ENCODE measurements at places on chromosomes 2 and 18.

GRCh38 chr2:235024931-235025773 is 73.3 kb downstream of the SH3BP4 start:
- DNase-seq, result no peak

DNA sequence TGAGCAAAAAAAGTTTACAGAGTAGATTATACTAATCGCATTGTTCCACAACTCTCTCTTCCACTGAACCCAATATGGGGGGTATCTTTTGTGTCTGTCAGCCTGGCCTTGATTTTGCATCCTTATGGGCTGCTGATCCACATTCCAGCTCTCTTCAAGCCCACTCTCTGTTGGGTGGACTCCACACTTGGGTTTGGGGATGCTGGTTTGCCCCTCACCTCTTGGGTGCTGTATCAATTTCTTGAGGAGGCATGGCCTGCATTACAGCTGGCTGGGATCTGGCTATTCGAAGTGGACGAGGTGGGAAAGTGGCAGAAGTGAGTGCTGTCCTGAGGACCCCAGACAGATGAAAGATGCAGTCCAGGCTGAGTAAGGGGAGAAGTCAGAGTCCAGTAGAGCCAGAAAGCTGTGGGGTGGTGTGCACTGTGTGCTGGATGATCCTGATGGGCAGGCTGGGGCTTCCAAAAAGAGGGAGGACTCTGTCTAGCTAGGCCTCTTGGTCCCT is 141.4 kb downstream of the CAPN13 start:
- DNase-seq, result no peak

DNA sequence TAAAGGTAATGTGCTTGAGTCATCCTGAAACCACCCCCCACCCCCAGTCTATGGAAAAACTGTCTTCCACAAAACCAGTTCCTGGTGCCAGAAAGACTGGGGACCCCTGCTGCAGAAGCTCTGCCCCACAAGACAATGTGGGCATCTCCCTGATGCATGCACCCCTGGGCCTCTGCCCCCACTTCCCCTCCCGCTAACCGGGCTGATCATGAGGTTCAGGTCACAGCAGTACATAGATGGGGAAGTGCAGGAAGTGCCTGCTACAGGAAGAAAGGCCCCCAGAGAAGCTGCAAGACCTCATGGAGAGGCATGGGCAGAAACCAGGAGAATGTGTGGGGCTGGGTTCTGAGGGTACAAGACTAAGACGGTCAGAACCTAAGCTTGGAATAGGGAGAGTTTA is 243.4 kb upstream of the ID2 start:
- no peak for DNase-seq

- no peak for DNase-seq
Measured at GRCh38 chr2:215900843-215901242, 112.5 kb downstream of the MREG start.

DNA sequence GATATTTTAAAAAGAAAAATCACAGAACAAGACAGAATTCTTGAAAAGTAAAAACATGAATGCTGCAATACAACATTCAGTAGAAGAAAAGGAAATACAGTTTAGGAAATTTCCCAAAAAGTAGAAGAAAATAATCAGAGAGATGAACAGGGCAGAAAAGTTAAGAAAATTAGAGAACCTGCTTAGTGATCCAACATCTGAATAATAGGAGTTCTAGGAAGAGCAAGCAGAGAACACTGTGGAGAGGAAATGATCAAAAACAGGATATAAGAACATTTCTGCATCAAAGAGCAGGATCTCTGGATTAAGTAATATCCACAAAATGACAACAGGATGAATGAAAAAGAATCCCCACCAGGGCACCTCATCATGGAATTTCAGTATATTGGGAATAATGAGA is 8.8 kb upstream of the FHOD3 start:
- DNase-seq, result no peak

- DNase-seq, result no peak
Measured at GRCh38 chr18:64099244-64099643, 49.6 kb downstream of the LINC00305 start.

DNA sequence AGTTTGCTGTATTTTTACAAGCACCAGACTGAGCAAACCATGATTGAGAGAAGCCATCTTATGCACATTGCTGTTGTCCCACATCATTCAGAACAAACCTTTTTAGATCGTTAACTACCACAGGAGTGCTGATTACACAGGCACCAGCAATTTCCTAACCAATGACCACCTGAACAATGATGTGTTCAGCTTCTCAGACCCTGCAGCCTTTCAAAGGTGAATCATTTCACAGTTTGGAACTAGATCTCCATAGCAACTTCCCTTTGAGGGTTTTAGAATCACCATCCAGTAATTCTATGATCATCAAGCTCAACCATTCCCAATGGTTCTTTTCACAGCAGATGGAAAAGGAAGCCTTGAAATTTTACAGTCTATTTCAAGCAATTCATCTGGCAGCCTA is 71.4 kb downstream of the OLA1 start:
- peak; percentile 42 for DNase-seq

- DNase-seq, result no peak
Measured at GRCh38 chr2:1652034-1652790, 92.1 kb downstream of the PXDN start.

DNA sequence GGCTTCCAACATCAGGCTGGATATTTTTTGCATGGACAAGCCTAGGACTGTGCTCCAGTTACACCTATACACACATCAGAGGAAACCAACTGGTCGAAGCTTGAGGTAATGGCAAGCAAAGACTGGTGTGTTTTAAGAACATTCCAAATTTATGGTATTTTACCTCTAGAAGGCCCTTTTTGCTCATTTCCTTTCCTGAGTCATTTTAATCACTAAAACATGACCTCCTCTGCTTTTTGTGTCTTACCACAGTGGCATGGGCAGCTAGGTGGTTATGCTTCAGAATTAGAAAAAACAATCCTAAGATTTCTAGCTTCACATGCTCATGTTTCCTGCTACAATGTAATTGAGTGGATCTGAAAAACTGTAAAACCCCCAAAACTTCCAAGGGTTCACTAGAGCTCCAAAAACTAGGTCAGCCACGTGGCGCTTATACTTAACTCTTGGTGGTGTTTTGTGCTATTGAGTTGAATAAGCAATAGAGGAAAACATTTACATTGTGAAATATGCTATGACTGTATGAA is 30.6 kb upstream of the CHRNA1 start:
- DNase-seq, result peak; percentile 67

GRCh38 chr18:7524786-7525185 is 42.3 kb upstream of the PTPRM start:
- DNase-seq, result no peak

- no peak for DNase-seq
Measured at GRCh38 chr18:51525453-51526225, 328.2 kb upstream of the MEX3C start.

DNA sequence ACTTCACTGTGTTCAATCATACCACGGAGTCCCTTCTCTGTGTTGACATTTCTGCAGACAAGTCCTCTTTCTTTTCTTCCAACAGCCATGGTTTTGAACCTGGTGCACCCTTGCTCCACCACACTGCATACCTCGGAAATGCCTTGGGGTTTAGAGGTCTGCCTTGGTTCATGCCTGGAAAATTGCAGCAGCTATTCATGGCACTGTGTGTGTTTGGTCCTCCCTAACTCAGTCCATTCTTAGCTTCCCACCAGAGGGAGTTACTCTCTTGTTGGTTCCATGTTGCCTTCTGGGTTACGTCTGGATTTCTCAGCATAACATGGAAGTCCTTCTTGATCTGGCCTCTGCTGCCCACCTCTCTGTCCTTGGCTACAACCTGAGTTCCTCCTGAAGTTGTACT is 206.0 kb downstream of the FHOD3 start:
- DNase-seq, result no peak

DNA sequence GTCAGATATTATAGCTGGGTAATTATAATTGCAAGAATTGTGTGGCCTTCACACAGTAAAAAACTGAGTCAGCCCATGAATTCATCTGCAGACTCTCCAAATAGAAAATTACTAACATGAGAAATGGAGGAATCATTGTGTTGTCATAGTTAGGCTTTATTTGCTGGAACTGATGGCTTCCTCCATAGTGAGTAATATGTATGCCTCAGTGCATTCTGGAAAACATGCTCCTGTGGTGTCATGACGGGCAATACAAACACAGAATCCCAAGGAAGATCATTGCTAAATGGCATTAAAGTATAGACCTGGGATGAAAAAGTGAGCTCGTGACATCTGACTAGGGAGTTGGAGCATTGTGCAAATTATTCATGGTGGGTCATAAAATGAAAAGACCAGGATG is 23.6 kb upstream of the NMS start:
- DNase-seq, result no peak

GRCh38 chr2:10240911-10241610 is 61.6 kb upstream of the HPCAL1 start:
- no peak for DNase-seq

DNA sequence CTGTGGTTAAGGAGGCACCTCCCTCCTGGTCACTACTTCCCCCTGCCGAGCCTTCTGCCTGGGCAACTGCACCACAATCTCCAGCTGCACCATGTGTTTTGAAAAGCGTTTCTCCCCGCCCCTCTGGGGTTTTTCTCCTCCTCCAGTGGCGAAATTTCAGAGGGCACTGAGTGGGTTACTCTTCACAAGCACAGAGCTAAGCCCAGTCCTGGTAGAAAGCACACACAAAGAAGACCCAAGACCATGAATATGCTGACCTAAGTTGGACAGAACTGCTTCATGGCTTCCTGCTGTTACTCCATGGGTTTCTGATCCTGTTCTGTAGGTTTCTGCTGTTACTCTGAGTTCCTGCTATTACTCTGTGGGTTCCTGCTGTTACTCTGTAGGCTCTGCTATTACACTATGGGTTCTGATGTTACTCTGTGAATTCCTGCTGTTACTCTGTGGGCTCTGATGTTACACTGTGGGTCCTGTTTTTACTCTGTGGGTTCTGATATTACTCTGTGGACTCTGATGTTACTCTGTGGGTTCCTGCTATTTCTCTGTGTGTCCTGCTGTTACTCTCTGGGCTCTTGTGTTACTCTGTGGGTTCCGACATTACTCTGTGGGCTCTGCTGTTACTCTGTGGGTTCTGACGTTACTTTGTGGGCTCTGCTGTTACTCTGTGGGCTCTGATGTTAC is 216.6 kb downstream of the RTP5 start:
- DNase-seq, result peak; percentile 17

- DNase-seq, result no peak
Measured at GRCh38 chr2:3233877-3234276, 143.7 kb downstream of the EIPR1 start.

DNA sequence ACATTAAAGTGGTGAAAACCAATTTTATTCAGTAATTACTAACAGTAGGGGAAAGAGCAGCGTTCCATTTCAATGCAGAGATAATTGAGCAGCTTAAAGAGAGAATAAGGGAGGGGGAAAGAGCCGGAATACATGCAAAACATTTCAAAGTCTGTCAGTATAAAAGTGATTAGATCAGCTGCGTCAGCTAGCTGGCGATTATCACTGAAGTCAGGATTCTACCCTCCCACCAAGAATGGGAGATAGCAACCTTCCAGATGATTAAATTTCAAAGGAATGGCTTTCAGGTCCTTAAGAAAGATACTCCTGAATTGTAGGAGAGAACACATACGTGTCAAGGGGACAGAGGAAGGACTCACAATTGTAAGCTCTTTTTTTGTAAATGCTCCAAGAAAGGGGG is 2.7 kb upstream of the ZC3H6 start:
- DNase-seq, result no peak

GRCh38 chr2:32271063-32271462 is 6.4 kb upstream of the NLRC4 start:
- DNase-seq, result no peak

DNA sequence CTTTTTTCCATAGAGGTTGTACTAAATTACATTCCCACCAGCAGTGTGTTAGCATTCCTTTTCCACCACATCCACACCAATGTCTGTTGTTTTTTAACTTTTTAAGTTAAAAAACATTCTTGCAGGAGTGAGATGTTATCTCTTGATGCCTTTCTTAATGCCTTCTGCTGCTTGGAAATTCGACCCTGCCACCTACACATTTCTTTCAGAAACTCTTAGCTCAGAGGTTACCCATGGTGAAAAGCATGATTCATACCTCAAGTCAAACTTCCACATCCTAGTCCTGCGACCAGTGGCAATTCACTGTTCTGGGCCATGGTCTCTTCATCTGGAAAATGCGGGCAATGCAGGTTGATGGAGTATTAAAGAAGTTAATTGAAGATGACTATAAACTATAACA is 12.7 kb upstream of the HNMT start:
- DNase-seq, result peak; percentile 38

GRCh38 chr2:144625626-144626025 is 105.7 kb upstream of the ZEB2 start:
- no peak for DNase-seq

GRCh38 chr2:101382442-101382841 is 4.9 kb downstream of the CREG2 start:
- no peak for DNase-seq

- DNase-seq, result no peak
Measured at GRCh38 chr2:197378086-197378485, 56.7 kb downstream of the SF3B1 start.

GRCh38 chr18:76522122-76522503 is 27.1 kb upstream of the ZNF516 start:
- no peak for DNase-seq

GRCh38 chr2:20225294-20226151 is 593 bp upstream of the SDC1 start:
- peak; percentile 43 for DNase-seq

DNA sequence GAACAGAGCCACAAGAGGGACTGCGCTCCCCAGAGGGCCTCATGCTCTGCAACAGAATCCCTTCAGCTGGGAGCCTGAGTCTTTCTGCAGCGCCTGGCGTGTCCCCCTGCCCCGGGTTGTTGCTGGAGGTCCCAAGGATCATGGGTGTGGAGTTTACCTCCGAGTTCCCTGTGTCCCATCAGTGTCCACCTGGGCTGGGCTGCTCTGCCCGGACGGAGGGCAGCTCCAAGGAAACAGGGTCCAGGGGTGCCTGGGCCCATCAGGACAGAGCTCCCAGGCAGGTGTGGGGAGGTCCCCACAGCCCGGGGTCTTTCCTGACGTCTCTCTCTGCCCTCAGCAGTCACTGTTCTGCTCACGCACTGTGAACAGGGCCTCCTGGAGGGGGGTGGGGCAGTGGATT is 63.5 kb downstream of the EMILIN2 start:
- no peak for DNase-seq

DNA sequence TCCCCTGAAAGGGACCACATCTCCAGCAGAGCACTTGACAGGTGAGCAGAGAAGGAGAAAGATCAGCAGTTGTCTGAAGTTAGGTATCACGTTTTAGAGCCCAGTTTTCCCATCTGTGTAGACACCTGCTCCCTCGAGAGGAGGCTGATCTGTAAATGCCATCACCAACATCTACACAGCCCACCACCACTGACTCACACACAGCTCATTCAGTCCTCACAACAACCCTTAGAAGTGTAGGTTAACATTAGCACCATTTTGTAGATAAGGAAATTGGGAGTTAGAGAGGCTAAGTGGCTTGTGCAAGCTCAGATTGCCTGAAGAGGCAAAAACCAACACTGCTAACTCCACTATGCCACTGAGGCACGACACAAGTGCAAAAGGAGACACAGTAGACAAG is 37.2 kb upstream of the STAT1 start:
- peak; percentile 27 for DNase-seq

DNA sequence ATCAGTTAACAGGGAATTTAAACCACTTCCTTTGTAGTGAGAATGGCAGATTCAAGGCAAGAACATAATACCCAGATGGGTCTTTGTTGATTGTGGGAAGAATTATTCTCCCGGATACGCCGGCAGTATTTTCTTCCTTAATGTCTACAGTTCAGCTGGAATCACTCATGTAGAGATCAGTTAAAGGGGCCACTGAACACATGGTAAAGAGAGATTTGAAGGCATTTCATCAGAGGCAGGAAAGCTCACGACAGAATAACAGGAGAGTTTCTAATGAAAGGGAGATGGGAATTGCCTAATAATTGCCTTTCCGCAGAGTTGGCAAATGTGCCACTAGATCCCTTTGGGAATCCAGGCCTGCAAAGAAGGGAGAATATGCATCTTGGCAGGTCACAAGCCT is 327.7 kb upstream of the ZNF804A start:
- no peak for DNase-seq
